ENCODE measurements at places on chromosomes 5 and 9.

GRCh38 chr5:83745816-83746215 lies 25.2 kb upstream of the HAPLN1 start:
- no peak for DNase-seq

- DNase-seq, result no peak
Observed at GRCh38 chr9:12814877-12815237, 40.0 kb downstream of the LURAP1L start.

GRCh38 chr5:166898166-166898565 lies 1393.3 kb upstream of the WWC1 start:
- DNase-seq, result no peak

DNA sequence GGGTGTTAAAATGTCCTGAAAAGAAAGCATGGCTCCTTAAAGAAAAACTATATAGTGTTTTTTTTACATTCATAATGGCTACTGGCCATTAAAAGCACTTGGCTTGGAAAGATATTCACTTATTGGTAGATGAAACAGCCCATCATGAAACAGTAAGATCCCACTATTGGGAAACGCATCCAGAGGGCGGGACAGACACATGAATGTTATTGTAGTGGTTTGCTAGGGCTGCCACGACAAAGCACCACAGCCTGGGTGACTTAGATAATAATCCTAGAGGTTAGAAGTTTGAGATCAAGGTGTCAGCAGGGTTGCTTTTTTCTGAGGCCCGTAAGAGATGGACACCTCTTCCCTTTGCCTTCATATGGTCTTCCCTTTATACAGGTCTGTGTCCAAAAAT lies 139.4 kb upstream of the ANKH start:
- DNase-seq, result no peak

- DNase-seq, result no peak
Observed at GRCh38 chr5:13249854-13250253, 694.6 kb downstream of the DNAH5 start.

DNA sequence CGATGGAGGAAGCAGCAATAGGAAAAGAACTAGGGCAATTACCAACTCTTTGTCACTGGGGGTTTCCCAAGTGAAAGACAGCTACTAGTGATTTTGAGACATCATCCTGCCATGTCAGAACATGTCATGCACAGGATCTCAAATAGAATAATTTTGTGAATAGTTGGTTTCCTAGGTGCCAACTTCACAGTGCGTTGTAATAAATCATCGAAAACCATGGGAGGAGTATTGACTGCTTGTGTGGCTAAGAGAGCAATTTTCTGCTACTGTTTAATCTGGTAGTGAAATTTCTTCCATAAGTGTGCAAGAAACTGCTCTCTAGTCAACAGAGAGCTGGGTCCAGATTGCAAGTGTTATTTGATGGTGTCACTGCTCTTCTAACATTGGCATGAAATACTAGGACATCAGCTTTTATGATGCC lies 168.6 kb downstream of the NNT start:
- no peak for DNase-seq

DNA sequence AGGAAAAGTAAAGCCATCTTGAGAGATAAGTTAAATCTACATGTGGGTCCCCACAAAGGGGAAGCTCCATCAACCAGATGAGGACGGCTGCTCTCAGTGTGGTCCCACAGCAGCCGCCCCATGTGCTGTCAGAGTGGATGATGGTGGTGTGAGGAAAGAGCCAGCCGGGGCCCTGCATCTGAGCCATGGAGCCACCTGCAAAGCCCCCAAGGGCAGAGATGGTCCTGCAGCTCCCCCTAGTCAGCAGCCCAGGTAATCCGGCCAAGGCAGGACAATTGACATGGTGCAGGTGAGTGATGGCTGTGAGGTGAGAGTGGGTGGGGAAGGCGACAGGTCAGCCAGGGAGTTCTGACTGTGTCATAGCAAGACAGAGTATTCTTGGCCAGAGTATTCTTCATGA lies 458.8 kb downstream of the ICE1 start:
- no peak for DNase-seq

- no peak for DNase-seq
Observed at GRCh38 chr5:168123631-168124528, 167.6 kb upstream of the WWC1 start.

- no peak for DNase-seq
Observed at GRCh38 chr5:151264113-151264512, 11.1 kb downstream of the GM2A start.

DNA sequence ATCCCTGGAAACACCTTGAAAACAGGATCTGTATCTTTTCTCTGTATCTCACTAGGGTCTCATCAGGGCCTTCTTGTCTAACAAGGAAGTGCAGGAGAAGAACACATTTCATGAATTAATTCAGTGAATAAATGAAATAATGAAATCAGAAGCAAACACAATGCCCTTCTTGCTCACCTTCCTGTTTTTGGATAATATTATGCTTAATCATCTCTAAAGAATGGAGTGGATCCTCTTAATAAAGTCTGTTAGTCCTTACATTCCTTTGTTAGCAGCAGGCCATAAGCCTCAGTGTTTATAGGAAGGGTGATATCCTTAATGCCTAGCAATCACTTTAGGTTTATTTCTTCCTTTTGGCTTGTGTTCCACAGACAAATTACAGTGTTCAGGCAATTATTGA lies 837.1 kb upstream of the SEMA6A start:
- no peak for DNase-seq

DNA sequence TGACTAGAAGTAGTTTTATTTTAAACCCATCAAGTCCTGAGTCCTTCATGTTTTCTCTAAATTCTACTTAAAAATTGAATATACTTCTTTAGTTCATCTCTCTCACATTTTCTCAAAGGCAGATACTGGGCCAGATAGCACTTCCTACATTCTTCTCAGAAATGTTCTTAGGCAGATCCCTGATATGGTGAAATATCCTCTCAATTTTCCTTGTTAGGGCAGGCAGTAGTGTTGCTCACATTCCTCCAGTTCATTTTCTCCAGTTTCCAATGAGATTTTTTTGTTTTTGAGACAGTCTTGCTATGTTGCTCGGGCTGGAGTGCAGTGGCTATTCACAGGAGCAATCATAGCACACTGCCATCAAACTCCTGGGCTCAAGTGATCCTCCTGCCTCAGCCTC lies 5.7 kb downstream of the GCNT1 start:
- no peak for DNase-seq

DNA sequence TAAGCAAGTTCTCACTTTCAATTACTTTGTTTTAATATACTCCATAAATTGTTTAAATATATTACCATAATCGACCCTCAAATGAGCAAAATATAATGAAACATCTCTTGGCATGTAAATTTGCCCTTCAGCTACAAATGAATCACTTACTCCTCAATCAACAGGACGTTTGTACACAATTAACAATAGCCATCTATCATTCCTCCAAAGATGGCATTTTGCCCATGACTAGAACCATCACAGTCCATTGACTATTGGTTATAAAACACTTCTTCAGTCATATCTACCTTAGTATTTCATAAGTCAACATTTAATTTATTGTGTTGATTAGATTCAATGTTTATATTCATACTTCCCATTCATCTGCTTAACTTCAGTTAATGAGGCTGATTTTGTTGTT lies 127.2 kb downstream of the CTNND2 start:
- DNase-seq, result no peak

- DNase-seq, result no peak
Observed at GRCh38 chr5:64685866-64686265, 4.4 kb upstream of the SHISAL2B start.

GRCh38 chr5:5481206-5481605 lies 58.7 kb downstream of the ICE1 start:
- no peak for DNase-seq

- no peak for DNase-seq
Observed at GRCh38 chr5:179307931-179308471, 37.3 kb downstream of the ADAMTS2 start.

DNA sequence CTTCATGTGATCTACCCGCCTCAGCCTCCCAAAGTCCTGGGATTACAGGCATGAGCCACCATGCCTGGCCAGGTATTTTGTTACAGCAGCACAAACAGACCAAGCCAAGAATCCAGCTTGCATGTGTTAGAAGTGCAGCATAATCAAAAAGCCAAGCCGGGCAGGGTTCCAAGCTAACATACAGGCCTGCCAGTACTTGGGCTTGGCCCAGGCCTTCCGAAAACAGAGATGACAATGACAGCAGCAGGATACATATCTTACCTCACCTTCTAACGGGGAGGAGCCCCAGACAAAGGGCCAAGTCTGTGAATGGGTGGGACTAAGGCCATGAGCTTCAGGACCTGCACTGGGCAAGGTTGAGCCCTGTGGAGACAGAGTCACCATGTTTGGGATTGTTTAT lies 91.4 kb upstream of the ZNF462 start:
- no peak for DNase-seq

- DNase-seq, result no peak
Observed at GRCh38 chr9:89413963-89414638, 83.8 kb downstream of the SEMA4D start.

- DNase-seq, result no peak
Observed at GRCh38 chr5:133564921-133565565, 47.3 kb downstream of the FSTL4 start.

DNA sequence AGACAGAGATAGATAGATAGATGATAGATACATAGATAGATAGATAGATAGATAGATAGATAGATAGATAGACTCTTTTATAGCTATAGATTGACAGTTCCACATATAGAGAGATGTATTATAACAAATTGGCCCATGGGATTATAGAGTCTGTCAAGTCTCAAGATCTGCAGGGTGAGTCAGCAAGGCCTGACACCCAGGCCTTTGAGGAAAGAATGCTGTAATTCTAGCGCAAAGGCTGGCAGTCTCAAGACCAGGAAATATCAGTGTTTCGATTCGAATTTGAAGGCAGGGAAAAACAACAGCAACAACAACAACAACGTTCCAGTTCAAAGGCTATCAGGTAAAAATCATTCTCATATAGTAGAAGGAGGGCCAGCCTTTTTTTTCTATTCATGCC lies 339.2 kb upstream of the CDH9 start:
- DNase-seq, result no peak

- DNase-seq, result no peak
Observed at GRCh38 chr5:121273833-121274433, 577.7 kb upstream of the FTMT start.

GRCh38 chr5:30747412-30747811 lies 446.1 kb upstream of the CDH6 start:
- no peak for DNase-seq

- DNase-seq, result no peak
Observed at GRCh38 chr5:172243302-172243701, 40.3 kb downstream of the UBTD2 start.

All from stimulated activated CD4-positive, alpha-beta T cell treated with anti-CD3 and anti-CD28 coated beads, Interleukin-1b, Interleukin-23, amount 100 ng/mL, for 1 hour (primary cell).